ENCODE measurements at places on chromosomes 12 and 14.

GRCh38 chr12:120680165-120680738, 6.7 kb upstream of the MLEC start:
- DNase-seq, result no peak

- peak; percentile 50 for DNase-seq
Observed at GRCh38 chr14:24339284-24340151, at the start of gene RIPK3. TSS of gene RIPK3 (minus strand) at chr14:24339991. CDS start at chr14:24339826, 165 bp downstream.

GRCh38 chr14:101482066-101482465, 79.2 kb upstream of the DIO3 start:
- no peak for DNase-seq

GRCh38 chr12:58364389-58365086, 423.2 kb downstream of the ATP23 start:
- no peak for DNase-seq

- no peak for DNase-seq
Observed at GRCh38 chr12:79373896-79374499, 316.8 kb downstream of the PAWR start.

GRCh38 chr12:3727877-3728632, 24.9 kb downstream of the CRACR2A start:
- no peak for DNase-seq

DNA sequence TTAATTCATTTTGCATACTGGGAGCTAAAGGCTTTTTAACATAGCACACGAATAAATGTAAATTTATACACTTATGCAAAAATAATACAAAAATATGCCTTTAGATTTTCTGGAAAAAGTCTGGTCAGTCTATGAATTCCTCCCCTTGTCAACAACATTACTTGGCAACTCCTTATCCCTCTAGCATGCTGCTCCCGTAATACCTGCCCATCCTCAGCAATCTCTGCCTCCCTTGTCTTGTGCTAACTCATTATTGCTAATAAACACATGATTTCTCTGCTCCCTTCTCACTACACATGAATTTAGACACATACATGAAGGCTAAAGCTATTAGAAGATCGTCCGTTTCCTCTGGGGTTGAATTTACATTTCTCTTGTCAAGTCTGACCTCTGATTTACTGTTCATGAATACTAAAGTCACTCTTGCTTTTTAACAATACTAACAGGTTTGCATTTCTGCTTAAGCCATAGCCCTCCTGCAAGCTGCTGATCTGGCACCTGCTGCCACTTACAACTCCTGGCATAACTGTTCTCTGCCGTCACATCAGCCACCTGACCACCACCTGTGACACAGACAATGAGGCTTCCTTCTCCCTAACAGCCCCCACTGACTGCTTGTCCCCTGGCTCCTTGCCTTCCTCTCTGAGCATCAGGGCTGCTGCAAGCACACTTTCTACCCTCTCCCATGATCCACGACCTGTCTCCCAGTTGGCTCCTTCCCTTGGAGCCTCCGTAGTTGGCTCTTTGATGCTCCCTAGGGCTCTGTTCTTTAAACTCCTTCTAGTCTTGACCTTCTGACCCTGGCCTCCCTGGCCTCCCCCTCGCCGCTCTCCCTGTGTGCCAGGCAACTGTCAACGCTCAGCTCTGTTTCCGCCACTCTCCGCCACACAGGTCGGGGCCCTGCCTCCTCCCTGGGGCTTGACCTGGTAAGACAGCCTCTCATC, 177.6 kb downstream of the CALM1 start:
- DNase-seq, result no peak

- no peak for DNase-seq
Observed at GRCh38 chr12:89173678-89174077, 178.6 kb downstream of the DUSP6 start.

DNA sequence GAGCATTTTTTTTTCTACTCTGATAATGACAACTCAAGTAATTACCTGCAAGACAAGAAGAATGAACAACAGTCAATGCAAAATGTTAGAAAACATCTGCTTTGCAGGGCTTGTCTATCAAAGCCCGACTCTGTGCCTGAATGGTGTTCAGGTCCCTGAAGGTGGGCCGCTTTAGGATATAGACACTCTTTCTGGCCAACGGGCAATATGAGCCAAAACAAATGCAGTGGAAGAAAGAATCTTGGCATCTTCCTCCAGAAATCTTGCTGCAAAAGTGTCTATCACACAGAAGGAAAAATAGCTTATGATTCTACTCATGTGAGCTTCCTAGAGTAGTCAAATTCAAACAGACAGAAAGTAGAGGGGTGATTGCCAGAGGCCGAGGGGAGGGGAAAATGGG, 32.7 kb downstream of the FOS start:
- DNase-seq, result no peak

GRCh38 chr12:70837026-70837425, 83.5 kb downstream of the PTPRR start:
- DNase-seq, result no peak

GRCh38 chr14:85596562-85596961, 66.6 kb downstream of the FLRT2 start:
- DNase-seq, result no peak

DNA sequence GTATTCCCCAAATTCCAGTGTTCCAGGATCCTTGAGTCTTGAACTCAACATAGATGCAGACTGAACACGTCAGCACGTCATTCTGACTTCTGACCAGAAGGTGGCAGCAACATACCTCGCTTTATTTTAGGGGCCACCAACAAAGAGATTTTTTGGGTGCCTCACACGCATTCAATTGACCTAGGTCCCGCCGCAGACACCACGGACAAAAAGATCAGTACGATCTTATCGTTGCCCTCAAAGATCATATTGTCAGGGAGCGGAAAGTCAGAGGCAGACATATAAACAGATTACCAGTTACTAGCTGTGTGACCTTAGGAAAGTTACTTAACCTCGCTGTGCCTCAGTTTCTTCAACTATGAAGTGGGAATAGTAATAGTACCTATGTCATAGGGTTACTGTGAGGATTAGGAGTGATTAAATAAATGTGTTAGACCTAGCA, 6.5 kb upstream of the PRPH start:
- DNase-seq, result no peak

DNA sequence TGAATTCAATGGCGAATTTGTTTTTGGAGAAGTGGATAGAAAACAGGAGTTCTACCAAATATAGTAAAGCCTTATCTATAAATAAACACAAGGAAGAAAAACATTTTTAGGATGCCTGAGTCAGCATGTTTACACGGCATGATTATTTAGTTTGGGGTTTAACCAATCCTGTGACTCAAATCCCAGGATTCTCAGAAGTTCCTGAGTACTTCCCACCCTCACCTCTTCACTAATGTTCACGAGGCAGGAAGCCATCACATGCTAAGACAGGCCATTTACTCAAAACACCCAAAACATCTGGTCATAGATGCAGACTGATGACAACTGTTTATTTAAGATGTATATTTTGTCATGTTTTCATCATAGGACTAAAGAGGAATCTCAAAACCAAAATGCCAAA, 3.4 kb upstream of the GLRX5 start:
- no peak for DNase-seq

GRCh38 chr14:77036484-77037214, 8.1 kb upstream of the IRF2BPL start:
- DNase-seq, result no peak

DNA sequence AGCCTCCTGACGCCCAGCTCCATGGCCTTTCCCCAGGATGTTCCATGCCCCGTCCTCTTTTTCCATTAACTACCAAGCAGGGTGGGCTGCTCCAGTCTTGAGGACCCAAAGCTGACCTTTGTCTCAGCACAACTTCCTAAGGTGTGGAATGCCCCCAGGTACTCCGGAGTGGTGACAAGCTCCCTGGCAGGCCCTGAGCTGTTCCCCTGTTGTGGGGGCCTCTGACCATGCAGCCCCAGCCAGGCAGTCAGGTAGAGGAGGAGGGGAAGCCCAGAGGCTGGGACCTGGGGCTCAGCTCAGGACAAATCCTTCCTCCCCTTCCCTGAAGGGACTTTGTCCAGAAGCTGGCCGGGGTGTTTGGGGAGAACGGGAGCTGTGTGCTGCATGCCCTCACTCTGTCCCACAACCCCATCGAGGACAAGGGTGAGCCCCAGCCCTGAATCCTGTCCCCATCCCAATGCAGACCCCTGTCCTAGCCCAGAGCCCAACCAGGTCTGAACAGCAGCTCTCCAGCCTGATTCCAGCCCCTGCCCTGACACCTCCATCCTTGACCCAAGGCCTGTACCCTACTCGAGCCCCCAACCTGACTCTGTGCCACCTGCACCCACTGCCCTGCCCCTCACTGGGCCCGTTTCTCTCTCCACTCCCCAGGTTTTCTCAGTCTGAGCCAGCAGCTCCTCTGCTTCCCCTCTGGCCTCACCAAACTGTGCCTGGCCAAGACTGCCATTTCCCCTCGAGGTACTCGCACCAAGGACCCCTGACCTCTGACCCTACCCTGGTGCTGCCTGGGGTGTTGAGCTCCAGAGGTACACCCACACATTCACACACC, 4.4 kb downstream of the CARMIL3 start:
- no peak for DNase-seq

- DNase-seq, result no peak
Observed at GRCh38 chr12:5554711-5555110, 122.8 kb downstream of the NTF3 start.

- peak; percentile 46 for DNase-seq
Observed at GRCh38 chr12:11727133-11727664, 77.7 kb downstream of the ETV6 start.

DNA sequence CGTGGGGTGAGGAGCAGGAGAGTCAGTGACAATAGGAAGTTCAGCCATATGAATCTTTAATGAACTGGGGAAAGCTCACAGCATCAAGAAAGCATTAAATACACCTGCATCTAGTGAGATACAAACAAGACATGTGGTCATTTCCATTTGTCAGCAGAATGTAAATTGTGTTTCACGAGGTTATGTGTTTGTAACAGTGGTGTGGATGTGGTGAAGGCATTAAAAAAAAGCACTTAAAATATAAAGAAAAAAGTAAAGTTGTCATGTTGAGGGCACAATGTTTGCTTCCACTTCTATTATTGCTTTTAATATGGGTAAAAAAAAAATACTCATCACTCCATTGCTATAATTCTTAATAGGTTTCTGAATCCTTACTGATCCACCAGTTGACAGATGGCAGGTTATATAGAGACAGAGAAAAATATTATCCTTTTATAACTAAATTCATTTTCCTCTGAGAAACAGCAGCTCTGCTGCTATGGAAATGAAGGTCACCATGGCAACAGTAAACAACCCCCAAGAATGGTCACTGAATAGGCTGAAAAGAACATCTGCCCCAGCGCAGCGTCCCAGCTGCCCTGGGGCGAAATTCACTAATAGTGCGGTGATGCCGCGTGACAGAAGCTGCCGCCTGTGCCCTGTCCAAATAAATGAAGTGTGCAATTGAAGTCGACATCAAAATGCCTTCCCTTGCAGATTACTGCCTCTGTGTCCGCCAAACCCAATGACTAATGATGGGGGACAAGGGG, 226.1 kb downstream of the FOXN3 start:
- DNase-seq, result no peak

GRCh38 chr12:62191491-62192179, 68.6 kb upstream of the USP15 start:
- no peak for DNase-seq

DNA sequence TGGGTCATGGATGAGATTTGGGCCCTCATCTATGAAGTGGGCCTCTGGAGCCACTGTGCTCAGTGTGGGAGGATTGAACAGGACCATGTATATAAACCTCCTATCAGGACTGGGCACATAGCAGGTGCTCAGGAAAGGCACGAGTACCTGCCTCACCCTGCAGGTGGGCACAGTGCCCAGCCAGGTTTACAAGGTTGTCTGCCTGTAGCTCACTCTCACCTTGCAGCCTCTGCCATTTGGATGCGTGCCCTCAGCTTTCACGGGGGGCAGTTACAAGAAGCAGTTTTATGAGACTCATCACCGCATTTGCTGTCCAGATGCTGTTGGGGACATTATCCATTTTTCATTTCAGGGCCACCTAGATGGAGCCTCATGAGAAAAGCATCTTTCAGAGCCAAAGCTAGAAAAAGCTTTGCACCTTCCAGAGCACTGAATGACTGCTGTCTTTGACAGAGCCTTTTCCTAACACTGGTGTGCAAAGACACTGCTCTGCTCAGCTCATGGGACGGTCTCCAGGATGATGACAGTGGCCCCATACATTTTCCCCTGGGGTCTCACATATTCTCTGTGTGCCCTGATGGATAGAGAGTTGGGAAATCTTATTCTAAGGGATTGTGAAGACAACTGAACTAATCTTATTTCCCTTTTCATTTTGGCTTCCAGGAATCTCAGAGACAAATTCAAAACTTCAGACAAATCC, 327.5 kb upstream of the RTL1 start:
- DNase-seq, result no peak

GRCh38 chr12:122917507-122918121, 21.7 kb upstream of the VPS37B start:
- no peak for DNase-seq

DNA sequence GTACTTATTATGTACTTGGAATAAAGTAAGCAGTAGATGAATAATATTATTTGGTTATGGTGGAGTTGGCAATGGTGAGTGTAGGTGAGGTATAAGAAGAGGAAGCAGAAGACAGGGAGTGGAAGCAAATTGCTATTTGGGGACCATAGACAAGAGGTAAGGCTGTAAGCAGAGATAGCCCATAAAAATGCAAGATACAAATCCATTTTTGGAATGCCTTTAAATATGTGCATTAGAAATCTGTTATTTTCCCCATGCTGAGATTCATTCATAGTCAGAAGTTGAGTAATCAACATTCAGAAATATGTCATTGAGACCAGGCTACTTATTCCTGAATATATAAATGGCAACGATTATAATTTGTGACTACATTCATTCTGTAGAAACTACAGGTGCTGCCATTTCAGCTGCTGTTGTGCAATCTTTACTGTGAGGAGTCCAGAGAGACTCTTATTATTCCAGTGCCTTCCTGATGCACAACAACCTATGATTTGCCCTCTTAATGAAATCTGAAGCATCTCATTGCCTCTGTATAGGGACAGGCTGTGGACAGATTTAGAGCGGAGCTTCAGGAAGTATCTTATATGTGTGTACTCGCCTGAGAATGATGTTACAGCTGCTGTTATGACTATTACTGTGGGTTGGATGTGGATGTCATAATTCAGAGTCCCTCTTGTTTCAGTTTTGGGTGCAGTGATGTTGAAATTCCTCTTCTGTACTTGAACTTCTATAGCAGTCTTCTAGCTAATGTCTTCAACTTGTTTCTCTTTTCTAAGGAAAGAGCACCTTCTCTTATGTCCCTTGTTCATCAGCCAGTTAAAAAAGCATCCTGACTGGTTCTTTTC, 173.8 kb downstream of the NAV3 start:
- no peak for DNase-seq

DNA sequence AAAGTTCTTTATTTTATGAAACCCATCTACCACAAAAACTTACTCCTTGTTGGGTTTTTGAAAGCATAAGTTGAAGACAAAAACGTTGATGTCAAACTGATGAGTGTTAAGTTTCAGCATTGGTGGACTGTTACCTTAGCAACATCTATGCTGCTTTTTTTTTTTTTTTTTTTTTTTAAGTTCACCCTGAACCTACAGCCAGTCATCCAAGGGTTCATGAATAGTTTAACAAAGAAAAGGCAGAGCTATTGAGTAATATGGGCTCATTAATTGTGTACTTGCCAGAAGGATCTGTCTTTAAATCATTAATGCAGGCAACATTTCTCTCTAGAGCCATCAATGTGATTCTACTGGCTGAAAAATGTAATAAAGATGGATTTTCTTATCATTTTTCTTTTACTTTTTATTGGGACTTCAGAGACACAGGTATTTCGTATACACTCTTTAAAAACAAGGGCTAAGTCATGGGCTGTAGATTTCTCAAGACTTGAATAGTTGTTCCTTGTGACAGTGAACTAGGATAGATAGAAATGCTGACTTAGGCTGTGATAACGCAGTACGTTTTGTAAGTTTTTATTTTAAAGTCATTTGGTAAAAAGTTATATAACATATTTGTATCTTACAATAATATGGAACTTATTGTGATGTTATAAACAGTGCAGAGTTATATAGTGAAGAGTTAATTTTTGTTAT, at the start of gene PTPRQ:
Gene PTPRQ, plus strand, starts transcription at position 262 of the 693 bp plus-strand sequence. Its CDS starts 111 bp downstream, at position 373.
- no peak for DNase-seq
